Naive thymus-derived CD4-positive, alpha-beta T cell (primary cell): ENCODE measurements at places on chromosomes 5 and 9. TPM values are rescaled to one million over a fixed set of nuclear protein-coding genes. Genes with fewer than 3 reads are reported as not detected.
A peak's percentile ranks its signal among the peaks of the same experiment; 100 is the strongest.

DNA sequence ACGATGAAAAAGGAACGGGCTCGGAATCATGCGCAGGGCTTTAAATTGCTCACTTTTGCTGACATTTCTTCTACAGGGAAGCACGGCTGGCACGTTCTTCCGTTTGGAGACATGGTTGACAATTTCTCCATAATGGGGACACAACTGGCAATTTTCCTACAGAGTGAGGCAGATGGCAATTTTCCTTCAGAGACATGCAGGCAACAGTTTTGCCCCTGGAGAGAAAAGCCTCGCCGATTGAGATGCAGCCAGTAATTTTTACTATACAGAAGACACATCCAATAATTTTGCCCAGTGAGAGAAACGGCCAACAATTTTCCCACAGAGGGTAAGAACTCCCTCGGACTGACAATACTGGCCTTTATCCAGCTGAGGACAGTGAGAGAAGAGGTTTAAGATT lies 90.9 kb upstream of the GPR151 start:
- DNase-seq = no peak

- DNase-seq = no peak
Observed at GRCh38 chr5:32225445-32225844, 51.3 kb upstream of the GOLPH3 start.

GRCh38 chr5:21807953-21808352 lies 1045.2 kb downstream of the CDH12 start:
- no peak for DNase-seq

- no peak for DNase-seq
Observed at GRCh38 chr9:131167146-131167692, 41.8 kb downstream of the NUP214 start.

- DNase-seq = no peak
Observed at GRCh38 chr9:99366621-99367020, 144.5 kb downstream of the SEC61B start.

DNA sequence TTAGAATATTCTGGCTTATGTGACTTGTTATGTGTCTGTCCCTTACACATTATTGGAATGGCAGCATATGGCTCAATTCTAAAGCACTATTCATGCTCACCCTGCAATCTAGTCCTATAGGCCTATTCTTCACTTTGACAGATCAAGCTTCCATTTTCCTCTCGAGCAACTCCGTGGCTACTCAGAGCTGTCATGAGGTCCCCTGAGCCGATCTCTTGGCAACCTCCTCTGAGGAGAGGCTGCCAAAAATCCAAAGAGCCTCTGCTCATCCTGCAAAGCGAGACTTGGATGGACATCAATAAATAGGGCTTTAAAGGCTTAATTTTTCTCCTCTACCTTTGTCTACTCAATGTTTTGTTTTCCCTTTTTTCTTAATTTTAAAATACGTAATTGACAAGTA lies 163.8 kb downstream of the GABRB2 start:
- DNase-seq = no peak

DNA sequence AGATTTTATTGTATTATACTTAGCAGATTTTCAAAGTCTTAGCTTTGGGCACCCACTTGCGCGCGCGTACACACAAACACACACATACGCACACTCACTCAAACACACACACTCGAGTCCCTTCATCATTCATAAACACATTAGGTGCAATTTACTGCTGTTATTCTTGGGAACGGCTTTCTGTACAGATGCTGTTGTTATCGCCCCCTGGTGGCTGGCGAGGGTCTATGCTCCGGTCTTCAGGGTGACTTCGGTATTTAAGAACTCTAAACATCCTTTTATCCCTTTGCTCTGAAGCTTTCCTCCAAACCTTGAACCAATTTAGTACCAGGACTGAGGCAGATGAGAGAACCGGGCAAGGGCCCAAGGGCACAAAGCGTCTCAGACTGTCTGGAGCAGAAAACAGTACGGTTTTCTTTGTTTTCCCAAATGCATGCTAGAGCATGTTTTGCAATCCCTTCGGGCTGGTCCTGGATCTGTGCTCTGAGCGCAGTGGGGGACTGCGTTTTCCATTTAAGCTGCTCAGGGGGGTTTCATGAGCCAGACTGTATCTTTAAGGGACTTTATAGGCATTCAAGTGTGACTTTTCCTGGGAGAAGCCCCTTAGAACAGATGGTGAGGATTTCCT lies 1.7 kb upstream of the SLIT3 start:
- peak; percentile 11 for DNase-seq

DNA sequence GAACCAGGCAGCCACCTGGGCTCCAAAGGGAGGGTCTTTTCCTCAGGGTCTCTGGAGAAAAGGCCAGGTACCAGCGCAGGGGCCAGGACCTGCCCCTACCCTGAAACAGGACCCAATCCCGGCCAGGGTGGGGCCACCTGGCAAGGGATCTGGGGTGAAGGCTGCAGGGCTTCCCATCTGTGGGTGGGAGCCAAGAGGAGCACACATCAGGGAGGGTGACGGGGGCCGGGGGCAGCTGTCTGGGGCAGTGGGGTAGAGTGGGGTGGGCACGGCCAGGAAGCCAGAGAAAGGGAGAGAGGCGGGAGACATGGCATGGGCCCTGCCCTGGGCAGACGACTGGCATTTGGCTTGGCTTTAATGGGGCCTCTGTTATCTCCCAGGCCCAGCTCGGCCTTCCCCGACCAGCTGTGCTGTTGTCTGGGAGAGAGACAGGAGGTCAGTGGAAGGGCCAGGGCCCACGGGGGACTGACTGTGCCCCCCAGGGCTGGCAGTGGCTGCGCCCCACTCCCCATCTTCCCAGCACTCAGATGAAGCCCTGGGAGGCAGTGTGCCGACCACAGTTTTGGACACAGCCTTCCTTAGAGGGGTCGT lies 57.2 kb upstream of the RNF130 start:
- no peak for DNase-seq

GRCh38 chr9:72292256-72292682 lies 72.7 kb downstream of the ZFAND5 start:
- DNase-seq = peak; percentile 12

- DNase-seq = no peak
Observed at GRCh38 chr5:145936401-145937131, at the start of gene SH3RF2. Gene SH3RF2 (plus strand): TSS chr5:145936578. CDS start chr5:145937929, 1,351 bp downstream.

GRCh38 chr5:178785999-178786398 lies 55.5 kb upstream of the ZNF354A start:
- DNase-seq = no peak

- DNase-seq = no peak
Observed at GRCh38 chr5:132770476-132771159, 6.4 kb downstream of the SEPTIN8 start.

GRCh38 chr5:50807661-50808060 lies 141.2 kb downstream of the PARP8 start:
- no peak for DNase-seq

DNA sequence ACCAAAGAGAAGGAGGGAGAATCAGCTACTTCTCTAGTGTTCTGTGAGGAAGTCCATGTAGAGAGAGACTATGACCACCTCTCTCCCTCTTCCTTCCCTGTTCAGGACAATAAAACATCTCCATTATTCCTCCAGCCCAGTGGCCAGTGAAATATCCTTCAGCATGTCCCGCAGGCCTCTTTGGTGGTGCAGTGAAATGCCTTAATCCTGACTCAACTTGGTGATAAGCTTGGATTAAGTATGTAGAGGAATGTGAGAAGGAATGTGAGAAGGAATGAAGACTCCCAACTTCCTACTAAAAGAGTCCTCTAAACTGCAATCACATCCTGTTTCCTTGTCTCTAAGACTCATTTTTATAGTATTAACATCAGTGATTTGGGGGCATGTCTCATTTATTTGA lies 167.3 kb downstream of the TRPM3 start:
- DNase-seq = no peak

GRCh38 chr5:36096486-36096885 lies 29.8 kb upstream of the UGT3A2 start:
- no peak for DNase-seq

DNA sequence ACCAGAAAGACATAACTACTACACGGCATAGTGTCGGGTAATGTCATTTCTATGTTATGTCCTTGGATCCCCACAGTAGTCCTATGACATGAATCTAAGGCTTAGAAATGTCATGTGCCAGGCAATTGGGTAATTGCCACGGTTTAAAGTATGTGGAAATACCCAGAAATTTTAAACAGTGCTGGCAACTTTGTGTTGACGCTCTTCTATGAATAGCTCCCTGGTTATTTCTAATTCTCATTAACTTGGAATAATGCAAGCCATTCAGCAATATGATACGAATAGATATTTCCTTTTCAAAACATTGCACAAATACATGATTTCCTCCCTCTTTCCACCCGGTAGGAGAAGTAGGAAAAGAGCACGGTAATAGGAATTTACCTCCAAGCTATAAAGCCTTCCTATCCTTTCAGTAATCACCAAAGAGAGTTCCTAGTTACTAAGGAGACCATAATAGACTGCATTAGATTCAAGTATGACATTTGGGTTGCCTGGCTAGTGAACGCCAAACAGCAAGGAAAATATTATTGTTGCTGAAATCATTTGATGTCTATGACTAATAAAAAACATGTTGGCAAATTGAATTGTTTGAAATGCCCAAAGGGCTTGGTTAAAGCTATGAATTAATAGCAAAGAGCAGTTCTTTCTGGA lies 168.4 kb downstream of the CCDC192 start:
- DNase-seq = no peak

DNA sequence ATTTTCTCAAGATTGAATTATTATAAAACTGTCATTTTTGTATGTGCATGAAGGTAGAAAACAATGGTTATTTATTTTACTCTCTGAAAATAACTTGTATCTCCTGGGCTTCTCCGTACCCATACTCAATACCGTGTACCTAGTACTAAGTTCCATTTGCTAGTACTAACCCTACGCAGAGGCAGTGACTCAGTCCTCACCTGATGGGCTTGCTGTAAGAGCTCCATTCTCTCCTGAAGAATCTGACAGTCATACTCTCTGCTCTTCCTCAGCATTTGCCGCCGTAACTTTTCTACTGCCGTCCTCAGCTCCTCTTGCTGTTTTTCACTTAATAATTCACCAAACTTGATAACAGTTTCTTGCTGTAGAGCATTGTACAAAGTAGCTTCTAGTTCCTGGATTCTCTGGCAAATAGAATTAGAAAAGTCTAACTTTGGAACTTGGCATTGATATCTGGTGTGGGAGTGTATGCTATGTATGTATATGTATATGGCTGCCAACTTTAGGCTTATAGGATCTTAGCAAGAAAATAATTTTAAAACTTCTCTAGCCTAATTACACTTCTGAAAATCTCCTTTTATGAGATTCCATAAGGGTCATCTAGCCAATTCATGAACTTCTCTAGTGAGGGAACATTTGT lies 108.0 kb upstream of the DPYSL3 start:
- no peak for DNase-seq

GRCh38 chr5:68252673-68253623 lies 37.4 kb downstream of the PIK3R1 start:
- no peak for DNase-seq

DNA sequence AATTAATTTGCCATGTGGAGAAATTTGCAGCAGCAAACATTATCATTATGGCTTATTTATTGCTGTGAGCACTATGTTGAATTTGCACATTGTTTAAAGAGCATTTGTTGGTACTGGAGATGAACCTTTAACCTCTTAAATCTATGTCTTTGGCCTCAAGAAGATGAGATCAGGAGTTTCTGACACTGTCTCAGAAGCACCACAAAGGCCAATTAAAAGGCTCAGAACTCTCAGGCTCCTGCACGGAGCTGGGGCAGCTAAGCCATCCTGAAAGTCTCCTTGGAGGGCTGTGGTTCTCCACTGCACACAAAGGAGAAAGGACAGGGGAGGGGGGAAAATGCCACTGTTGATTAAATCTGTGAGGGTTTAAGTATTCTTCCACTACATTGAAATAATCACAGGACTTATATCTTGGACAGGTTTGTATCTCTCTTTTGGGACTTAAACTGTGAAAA lies 33.1 kb downstream of the ZNF366 start:
- DNase-seq = no peak

GRCh38 chr5:168881427-168882149 lies 302.4 kb upstream of the PANK3 start:
- no peak for DNase-seq

- DNase-seq = no peak
Observed at GRCh38 chr5:142317753-142318152, 7.1 kb downstream of the SPRY4 start.

GRCh38 chr5:178216088-178216534 lies 11.8 kb downstream of the HNRNPAB start:
- no peak for DNase-seq

DNA sequence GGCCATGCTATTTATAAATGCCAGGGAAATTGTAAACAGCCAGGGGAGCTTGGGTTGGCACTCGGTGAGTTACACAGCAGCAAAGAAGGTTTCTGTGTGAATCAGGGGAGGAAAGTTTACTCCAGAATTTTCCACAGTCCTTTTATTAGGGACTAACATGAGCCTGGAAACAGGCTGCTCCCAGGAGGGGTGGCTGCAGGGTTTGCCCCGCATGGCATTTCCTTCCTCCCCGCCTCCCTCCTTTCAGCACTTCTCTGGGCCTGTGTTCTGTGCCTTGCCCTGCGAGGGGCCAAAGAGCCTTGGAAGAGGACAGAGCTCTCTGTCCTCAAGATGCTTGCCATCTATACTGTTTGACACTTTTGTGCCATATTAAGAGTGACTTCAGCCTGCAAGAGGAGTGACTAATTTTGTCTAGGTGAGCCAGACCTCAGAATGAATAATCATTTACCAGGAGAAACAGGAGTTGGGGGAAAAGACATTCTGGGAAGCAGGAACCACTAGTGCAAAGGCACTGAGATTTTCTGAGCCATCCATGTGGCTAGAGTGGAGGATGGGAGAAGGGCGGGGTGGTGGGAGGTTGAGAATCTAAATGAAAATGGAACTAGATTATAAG lies 1.8 kb downstream of the GSN start:
- DNase-seq = no peak

DNA sequence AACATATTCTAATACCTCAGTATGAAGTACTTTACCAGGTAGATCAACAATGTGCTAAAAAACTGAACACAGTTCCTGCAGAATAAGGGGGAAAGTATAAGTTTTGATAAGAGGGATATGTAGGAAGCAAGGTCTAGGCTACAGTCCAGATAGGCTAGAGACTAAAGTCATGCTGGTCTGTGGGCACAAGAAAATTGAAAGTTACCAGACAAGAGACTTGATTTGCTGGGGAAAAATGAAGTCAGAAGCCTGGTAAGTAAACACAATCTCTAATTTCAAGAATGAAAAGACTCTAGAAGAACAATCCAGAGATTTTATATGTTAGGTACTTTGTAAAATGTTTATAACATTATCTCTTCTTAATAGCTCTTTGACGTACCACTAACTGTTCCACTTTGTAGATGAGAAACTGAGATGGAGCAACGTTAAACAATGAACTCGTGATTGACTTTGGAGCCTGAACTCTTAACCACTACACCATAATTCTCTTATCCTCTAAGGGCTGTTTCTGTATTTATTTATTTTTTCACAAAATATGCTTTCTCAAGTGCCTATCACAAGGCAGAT lies 19.5 kb downstream of the ADAMTS6 start:
- DNase-seq = no peak

DNA sequence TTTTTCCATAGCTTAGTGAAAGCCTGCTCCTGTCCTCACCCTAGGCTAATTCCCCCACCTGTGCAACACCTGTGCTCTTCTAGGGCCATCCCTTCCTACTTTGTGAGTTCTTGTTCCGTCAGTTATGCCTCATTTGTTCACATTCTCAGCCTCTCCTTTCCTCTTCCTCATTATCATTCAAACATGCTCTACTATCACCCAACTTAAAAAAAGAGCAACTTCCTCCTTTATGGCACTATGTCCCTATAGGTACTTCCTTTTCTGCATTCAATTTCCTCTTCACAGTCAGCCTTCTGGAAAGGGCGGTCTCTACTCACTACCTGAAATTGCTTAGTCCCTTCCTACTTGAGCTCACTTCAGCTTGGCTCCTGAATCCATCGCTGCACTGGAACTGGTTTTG lies 111.8 kb upstream of the LHFPL2 start:
- no peak for DNase-seq

AOPEP gene
- 16.0 TPM for total RNA-seq

ZCCHC10 gene
- total RNA-seq = 18.2 TPM

ZNF883 gene
- total RNA-seq = 2.1 TPM

BASP1 gene
- 4.0 TPM for total RNA-seq
